ENCODE measurements at places on chromosomes 5 and 9. TPM values are rescaled to one million over a fixed set of nuclear protein-coding genes. Genes with fewer than 3 reads are reported as not detected.

DNA sequence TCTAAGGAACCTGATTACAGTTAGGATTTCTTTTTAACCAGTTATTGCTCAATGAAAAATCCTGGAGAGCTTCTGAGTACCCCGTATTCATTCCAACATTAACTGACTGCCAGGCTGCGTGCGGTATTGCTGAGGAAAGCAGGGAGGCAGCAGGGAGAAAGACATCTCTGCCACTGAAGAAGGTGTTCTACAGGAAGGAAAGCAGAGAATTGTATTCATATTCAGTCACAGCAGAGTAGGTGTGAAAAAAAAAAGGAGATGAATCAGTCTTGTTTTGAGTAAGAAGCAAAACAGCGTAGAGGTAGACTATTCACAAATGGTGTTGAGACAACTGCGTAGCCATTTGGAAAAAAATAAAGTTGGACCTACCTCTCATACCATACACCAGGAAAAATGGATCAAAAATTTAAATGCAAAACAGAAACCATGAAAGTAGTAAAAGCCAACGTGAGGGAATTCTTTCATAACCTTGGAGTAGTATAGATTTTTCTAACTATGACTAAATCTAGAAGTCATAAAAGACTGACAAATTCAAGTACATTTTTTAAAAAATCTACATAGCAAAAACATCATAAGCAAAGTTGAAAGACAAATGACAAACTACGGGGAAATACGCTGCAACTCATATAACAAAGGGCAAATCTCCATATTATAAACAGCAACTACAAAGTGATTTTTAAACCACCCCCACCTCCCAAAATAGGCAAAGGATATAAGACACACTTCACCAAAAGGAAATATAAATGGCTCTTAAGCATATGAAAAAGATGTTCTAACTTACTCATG lies 9.9 kb upstream of the NR4A3 start:
- DNase-seq, result no peak

- DNase-seq, result no peak
Observed at GRCh38 chr9:104028827-104029226, 65.3 kb upstream of the SMC2 start.

- DNase-seq, result no peak
Observed at GRCh38 chr5:101424530-101425175, 521.6 kb upstream of the ST8SIA4 start.

DNA sequence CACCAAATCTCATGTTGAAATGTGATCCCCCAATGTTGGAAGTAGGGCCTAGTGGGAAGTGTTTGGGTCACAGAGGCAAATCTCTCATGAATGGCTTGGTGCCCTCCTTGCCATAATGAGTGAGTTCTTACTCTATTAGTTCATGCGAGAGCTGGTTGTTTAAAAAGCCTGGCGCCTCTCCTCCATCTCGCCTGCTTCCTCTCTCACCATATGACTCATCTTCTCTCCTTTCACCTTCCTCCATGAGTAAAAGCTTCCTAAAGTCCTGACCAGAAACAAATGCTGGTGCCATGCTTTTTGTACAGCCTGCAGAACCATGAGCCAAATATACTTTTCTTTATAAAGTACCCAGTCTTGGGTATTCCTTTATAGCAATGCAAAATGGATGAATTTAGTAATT lies 20.9 kb upstream of the ARHGAP26 start:
- DNase-seq, result no peak

DNA sequence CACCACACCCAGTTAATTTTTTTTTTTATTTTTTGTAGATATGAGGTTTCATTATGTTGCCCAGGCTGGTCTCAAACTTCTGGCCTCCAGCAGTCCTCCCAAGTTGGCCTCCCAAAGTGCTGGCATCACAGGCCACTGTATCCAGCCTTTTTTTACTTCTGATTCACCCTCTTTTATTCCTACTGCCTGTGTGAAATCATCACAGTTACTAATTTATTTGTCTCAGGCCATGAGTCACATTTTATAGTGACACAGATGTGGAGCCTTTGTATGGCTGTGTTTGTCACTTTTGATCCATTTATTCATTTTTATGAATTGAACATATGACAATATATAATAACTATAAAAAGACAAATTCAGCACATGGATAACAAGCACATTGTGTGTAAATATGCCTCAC lies 67.1 kb upstream of the SNX2 start:
- DNase-seq, result no peak

- no peak for DNase-seq
Observed at GRCh38 chr9:95096381-95096780, 221.1 kb downstream of the FANCC start.

Gene FST
- total RNA-seq, result 58.7 TPM

Gene PTGR1
- 124 TPM for total RNA-seq

Gene PCDHA9
- total RNA-seq, result 2.0 TPM

Data from neural progenitor cell (in vitro differentiated cells).